ENCODE measurements at places on chromosomes 16 and 17.

DNA sequence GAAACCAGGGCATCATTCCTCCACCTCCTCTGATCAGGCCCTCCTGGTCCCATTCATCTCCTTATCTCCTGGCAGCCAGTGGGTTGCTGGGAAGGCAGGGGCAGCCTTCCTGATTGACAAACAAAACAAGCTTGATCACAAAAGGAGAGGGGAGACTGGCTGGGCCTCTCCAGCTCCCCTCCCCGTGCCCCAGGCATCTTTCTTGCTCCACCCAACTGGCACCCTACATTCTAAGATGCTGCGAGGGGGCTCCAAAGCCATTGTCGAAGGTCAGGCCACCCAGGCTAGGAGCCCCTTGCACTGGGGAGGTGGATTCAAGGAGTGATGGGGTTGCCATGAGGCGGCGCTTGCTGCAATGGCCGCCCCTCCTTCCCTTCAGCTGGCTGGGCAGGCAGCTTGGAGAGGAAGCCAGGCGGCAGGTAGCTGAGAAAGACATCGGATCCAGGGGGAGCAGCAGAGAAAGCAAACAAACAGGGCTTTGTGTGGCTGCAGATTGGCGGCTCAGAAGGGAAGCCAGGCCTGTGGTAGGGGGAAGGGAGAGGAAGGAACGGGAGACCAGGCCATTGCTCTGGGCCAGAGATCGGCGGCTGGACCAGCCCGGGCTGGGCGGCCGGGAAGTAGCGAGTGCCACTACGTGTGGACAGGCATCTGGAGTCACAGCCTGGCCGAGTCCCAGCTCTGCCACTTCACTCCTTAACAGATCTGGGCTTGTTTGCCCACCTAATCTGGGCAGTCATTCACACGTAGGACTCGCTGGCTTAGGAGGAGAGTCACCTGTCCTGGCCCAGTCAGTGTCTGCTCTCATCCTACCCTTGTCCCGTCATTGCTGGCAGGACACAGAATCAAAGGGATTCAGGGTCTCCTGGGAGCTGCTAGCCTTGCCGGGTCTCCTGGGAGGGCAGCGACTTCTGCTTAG lies 12.3 kb downstream of the RAI1 start:
- DNase-seq = no peak

DNA sequence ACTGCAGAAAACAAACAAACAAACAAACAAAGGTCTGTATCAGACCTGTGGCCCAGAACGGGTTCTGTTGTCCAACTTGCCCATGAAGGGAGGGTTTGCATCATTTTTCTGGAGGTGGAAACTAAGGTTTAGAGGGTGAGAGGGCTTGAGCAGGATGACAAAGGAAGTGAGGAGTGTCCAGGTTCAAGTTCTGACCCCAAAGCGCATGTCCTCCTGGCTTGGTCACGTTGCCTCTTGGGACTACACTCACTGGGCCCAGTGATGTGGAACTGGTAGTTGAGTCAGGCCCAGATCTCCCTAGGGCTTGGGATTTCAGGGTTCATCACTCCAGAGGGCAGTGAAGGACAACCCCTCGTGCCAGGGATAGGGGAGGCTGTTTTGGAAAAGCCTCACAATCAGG lies 1.8 kb downstream of the SREBF1 start:
- no peak for DNase-seq

GRCh38 chr17:64171041-64171440 lies 41.1 kb upstream of the ERN1 start:
- DNase-seq = no peak

DNA sequence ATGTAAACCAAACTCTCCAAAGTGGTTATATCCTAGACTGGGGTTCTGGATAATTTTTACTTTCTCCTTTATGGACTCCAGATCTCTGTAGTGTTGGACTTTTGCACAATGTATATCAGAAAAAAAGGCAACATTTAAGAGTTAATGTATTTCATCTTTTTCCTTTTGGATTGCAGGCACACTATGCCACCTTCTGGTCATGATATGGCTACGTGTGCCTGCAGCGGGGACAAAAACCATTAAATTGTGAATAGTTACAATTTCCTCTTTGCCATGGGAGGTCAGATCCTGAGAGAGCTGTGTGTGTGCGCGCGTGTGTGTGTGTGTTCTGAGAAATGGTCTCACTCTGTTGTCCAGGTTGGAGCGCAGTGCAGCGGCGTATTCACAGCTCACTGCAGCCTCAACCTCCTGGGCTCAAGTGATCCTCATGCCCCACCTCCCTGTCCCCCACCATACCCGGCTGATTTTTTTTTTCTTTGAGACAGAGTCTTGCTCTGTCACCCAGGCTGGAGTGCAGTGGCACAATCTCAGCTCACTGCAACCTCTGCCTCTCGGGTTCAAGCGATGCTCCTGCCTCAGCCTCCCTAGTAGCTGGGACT lies 4.3 kb upstream of the SGF29 start:
- peak; percentile 8 for DNase-seq

DNA sequence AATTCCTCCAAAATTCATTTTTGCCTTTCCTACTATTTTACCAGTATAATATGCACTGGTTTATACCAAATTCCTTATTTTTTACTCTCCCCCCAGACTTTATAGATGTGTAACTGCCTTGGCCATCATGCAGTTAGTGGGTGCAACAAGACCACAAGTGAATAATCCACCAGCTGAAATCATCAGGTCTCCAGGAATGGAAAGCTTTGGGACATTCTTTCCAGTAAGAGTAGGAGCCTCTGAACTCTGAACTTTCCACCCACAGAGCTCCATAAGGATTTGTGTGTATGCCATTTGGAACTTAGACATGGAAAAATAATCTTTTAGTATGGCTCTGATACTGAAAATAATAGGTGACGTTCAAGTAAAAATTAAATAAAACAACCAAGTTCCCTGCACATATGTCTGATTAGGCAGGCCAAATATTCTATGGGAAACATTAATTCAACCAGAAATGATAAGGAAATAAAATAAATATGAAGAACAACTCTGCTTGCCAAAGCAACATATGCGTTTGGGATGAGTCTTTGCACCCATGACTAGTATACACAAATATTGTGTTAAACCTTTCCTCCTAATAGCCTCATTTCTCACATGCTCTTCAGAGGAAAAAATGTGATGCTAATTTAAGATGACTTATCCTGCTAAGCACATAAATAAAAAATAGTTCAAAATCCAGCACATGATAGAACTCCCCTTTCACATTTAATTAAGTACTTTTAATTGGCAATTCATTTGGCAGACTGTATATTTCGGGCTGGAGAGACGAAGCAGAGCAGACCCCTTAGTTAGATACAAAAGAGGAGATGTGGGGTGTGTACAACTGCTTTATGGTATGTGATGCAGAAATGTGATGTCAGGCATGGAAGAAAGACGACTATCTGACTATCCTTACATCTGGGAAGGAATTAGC lies 11.6 kb upstream of the LYRM9 start:
- DNase-seq = no peak

- no peak for DNase-seq
Observed at GRCh38 chr17:12979826-12980500, 37.9 kb downstream of the ELAC2 start.

DNA sequence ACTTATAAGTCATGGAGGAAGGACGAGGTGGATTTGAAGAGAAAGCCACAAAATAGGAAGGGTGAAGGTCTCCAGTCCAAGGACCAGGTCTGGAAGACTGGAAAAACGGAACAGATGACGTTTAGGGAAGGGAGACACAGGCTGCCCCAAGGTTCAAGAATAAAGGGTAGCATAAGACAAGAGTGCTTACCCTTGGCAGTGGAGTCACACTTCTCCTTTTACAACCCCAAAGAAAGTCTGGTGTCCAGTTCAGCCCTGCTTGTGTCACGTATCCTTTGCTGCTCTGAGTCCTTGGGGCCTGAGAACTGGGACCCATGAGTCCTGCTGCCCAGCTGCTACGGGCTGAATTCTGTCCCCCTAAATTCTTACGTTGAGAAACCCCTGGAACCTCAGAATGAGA lies 13.0 kb upstream of the GGA2 start:
- no peak for DNase-seq

GRCh38 chr16:69513180-69513966 lies 52.4 kb upstream of the NFAT5 start:
- no peak for DNase-seq

- DNase-seq = no peak
Observed at GRCh38 chr16:24900230-24900629, 54.5 kb downstream of the SLC5A11 start.

- no peak for DNase-seq
Observed at GRCh38 chr17:68152161-68152571, 95.7 kb upstream of the AMZ2 start.

- no peak for DNase-seq
Observed at GRCh38 chr17:10067446-10068143, 130.8 kb downstream of the GAS7 start.
